ENCODE measurements at places on chromosomes 3 and 15.

DNA sequence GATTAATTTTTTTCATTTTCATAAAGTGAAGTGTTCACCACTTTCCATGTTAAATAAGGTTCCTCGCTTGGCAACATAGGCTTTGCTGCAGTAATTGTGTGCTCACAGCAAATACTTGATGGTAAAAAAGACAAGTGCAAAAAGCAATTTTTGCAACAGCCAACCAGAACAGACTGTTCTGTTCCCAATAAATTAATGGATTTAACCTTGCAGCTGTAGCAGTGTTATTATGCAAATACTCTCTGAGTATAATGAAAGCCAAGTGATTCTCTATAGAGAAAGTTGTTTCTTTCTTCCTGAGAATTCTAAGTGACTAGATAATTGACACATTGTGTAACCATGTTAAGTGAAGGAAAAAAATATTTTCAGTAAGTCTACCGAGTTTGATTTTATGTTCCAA, 183.7 kb upstream of the NAALADL2 start:
- no peak for DNase-seq

DNA sequence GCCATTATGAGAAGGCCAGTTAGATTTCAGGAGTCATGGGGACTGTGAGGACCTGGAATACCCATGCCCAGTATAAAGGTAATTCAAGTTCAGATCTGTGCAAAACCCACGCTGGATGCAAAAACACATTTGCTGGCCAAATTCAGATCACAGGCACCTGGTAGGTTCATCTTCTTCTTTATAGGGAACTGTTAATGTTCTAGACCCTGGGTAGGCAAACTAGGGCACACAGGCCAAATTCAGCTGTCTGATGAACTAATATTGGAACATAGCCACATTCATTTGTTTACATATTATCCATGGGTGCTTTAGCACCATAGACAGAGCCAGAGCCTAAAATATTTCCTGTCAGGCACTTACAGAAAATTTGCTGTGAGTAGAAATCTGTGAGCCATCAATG, 241.4 kb downstream of the PTPRG start:
- no peak for DNase-seq

DNA sequence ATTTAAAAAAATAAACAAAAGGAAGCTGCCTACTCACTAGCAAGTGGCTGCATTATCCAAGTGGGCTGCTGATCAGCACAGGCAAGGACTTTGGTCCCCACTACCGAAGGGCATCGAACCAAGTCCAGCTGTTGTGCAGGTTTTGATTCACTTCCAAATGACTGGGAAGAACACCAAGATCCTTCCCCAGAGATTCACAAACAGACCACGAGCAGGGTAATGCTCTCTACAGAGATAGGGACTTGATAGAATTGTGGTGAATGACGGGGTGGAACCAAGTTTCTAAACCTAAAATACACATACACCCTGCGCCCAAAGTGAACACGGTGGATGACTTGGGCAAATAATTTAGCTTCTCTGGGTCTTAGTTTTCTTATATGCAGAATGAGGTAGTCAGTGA, 203.7 kb upstream of the ICE2 start:
- no peak for DNase-seq

DNA sequence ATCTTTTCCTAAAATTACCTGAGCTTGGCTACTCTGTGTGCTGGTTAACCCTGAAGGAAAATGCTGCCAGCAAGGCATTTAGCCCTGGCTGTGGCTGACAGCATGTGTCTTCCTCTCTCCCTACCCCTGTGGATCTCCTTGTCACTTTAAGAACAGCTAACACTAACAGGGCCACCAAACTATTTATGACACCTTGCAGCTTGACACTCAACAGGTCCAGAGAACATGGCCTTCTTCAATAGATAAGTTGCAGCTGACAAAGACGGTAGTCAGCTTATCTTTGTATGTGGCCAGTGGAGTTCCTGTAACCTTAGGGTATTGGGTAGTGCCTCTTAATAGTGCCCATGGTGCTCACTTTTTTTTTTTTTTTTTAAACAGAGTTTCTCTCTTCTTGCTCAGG, 32.0 kb upstream of the COPB2 start:
- no peak for DNase-seq

GRCh38 chr3:114213627-114214541, 23.5 kb downstream of the ZNF80 start:
- peak; percentile 44 for DNase-seq

DNA sequence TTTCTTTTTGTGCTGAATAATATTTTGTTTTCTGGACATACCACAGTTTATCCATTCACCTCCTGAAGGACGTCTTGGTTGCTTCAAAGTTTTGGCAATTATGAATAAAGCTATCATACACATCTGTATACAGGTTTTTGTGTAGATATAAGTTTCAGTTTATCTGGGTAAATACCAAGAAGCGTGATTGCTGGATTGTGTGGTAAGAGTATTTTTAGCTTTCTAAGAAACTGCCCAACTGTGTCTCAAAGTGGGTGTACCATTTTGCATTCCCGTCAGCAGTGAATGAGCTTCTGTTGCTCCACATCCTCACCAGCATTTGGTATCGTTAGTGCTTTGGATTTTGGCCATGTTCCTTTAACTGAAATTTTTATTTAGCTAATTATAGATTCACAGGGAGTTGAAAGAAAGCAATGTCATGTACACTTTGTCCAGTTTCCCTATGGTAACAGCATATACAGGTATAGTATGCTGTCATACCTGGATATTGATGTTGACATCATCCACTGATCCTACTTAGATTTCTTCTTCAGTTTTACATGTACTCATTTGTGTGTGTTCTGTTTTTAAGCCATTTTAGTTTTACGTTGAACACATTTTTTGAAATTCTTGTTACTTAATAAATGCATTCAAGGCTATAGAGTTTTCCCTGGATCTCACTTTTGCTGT, 11.9 kb downstream of the ARID3B start:
- no peak for DNase-seq

- DNase-seq = no peak
Observed at GRCh38 chr15:20356444-20356910, 185.1 kb downstream of the GOLGA6L6 start.

- no peak for DNase-seq
Observed at GRCh38 chr15:42121682-42122081, 27.3 kb upstream of the PLA2G4D start.

DNA sequence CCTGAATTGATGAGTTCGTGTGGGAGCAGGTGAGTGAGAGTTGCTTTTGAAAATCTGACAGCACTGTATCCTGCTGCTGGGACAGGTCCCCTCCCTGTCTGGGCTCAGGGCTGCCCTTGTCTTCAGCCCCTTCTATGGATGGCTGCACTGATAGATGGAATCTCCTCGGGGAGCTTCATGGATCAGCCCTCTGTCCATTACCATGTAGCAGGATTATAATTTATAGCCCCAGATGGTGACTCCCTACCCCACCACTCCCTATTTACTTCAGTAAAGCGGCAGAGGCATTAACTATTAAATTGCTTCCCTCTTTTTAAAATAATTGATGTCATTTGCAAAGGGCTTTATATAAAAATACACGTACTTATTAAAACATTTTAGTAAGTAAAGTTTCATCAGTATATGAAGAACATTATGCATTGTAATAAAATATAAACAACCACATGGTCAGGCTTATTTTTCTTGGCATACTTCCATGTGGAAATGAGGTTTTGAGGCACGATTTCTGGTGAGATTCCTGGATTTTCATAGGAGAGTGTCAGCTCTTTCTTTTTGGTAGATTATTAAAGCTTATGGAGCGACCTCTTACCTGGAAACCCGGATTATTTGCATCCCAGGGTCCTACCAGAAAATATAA, 38.5 kb downstream of the MAP3K13 start:
- peak; percentile 5 for DNase-seq

DNA sequence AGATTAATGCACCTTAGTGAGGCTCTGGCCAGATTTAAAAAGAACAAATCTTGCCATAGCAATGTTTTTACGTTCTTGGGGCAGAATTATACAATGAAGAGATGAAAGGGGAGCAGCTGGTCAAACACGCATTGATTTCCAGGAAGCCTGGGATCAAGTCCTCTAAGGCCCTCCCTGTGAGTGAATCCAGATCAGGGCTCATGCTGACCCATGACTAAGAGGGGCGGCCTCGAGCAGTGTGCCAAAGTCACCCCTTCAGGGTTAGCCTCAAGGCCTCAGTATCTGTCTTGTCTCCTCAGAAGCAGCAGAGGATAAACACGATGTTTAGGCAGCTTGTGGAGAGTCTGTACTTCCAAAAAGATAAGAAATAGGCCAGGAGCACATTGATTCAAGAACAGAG, 9.3 kb upstream of the RBP1 start:
- no peak for DNase-seq

GRCh38 chr3:34056951-34057390, 258.5 kb downstream of the PDCD6IP start:
- no peak for DNase-seq

- no peak for DNase-seq
Observed at GRCh38 chr3:133103706-133104105, 65.5 kb downstream of the TMEM108 start.

All from SHP77 (cell line).